Right renal pelvis (tissue), 4 donors: ENCODE measurements at places on chromosomes 6 and 20.

- no peak for DNase-seq
Measured at GRCh38 chr6:36769183-36769675, 70.0 kb downstream of the CPNE5 start.

DNA sequence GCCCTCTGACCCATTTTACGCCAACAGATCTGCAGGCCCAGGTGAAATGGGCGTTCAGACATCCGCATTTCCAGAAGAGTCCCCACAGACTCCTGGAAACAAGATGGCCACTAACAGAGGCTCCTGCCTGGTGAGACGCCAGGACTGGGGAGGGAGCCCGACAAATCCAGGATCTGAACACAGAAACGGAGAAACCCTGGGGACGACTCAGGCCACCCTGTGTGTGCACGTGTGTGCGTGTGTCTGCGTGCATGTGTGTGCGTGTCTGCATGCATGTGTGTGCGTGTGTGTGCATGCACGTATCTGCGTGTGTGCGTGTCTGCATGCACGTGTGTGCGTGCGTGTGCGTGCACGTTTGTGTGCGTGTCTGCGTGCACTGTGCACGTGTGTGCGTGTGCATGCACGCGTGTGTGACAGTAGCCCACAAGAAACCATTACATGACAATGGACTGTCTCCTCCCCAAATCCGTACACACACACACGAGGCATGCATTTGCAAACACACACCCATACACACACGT is 24.9 kb downstream of the CHRNA4 start:
- no peak for DNase-seq

DNA sequence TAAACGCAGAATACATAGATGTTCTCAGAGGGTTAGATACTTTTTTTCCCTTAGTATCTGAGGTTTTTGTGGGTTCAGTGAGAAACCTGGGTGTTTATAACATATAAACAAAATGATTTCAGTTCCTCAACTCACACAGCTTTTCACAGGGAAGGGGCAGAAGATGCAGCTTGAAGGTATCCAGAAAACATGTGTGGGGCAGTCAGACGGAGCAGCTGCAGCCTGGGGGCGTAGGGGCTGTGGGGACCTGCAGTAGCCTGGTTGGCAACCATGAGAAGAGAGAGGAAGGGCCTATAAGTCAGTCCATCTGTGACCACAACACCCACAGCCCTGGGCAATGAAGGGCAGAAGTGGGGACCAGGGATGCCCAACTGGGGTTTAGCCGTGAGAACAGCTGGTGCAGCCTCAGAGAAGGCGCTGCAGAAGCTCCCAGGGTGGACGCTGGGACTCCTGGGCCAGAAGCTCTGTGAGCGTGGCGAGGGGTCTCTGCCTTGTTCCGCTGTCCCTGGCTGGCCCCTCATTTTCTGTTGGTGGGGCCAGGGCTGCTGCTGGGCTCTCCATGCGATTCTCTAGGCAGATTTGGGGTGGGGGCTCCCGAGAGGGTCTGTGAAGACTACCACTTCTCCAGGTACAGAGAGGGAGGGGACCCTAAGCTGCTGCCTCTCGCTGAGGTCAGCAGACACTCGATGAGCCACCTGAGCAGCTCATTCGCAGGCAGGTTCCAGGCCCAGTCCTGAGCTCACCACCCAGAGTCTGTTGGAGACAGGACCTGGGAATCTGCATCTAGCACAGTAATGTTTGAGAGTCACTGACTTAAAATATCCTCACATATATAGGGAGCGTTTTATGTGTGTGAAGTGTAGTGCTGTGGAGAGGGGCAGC is 181.2 kb downstream of the ZDHHC14 start:
- DNase-seq: no peak

GRCh38 chr6:168825226-168826077 is 384.5 kb downstream of the SMOC2 start:
- DNase-seq: no peak

- no peak for DNase-seq
Measured at GRCh38 chr20:32762754-32763201, 593 bp downstream of the DNMT3B start.

DNA sequence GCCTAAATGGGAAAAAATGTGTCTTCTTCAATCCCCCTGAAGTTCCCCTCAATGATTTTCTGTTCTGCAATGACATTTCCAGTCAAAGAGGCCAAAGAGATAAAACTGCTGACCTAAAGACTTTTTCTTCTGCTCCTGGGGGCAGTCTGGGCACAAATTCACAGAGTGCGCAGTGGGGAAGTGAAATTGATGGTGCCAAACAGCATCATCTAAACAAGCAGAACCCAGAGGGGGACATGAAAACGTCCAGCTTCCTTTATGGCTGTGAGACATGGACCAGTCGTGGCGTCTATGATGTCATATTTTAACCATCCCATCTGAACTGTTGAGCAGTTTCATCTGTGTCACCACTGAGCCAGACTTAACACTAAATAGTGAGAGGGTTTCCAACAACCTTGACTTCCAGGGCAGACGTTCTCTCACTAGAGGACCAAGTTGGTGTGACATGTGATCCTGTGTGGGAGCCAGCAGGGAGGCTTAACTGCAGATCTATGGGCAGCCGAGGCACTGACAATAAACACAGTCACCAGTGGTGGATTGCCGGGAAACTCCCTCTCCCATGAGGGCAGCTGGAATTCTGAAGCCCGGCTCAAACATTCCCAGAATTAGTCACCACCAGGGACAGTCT is 12.4 kb downstream of the SCML4 start:
- no peak for DNase-seq

GRCh38 chr20:48880981-48881657 is 40.4 kb upstream of the ARFGEF2 start:
- DNase-seq: no peak

GRCh38 chr6:38423746-38424145 is 216.0 kb downstream of the BTBD9 start:
- no peak for DNase-seq
